ENCODE measurements at places on chromosomes 13 and 19.
A peak's percentile ranks its signal among the peaks of the same experiment; 100 is the strongest.

DNA sequence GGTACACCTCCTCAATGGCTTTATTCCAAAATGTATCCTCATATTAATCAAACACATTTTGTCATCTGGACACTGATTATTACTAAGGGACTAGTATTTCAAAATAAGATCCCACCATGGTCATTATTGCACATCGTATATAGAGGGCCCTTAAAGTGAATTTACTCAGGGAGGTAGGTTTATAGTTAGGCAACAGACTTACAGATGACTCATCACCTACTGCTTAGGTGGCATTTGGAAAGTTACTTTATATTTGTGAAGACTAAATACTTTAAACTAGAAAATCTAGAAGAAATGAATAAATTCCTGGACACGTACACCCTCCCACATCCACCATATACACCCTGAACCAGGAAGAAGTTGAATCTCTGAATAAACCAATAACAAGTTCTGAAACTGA lies 353.0 kb downstream of the KCTD12 start:
- no peak for DNase-seq

DNA sequence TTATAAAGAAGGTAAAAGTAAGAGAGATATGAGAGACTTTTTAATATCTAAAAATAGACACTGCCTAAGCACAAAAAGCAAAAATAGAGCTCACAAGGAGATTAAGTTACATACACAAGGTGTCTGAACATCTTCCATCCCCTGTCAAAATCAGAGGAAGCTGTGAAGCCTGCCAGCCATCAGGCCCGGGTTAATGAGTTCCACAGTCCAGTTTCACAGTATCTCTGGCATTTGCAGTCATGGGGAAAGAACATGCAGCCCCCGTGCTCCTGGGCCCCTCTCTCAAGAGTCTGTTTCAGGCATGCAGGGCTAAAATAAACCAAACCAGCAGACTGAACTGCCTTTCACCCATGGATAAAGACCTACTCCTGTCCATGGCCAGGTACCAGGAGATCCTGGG lies 79.2 kb downstream of the TBC1D4 start:
- DNase-seq = no peak

- DNase-seq = no peak
Observed at GRCh38 chr19:18802354-18802753, 11.2 kb upstream of the COMP start.

DNA sequence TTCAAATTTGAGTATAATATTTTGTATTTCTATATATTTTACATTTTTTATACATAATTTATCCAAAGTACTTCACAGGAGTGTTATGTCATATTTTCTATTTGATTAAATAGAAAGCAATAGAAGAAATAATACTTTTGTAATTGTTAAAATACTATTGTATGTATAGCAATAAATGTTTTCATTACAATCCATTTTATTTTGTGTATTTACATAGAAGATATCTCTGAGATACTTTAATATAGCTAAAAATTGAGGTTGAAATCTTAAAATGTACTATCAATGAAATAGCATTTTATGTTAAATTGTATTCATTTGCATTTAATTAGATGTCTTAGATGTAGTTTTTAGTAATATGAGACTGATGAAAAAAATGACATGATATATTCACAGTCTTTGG lies 1109.6 kb upstream of the MIR17HG start:
- no peak for DNase-seq

- DNase-seq = no peak
Observed at GRCh38 chr13:59471106-59471505, 692.6 kb downstream of the DIAPH3 start.

DNA sequence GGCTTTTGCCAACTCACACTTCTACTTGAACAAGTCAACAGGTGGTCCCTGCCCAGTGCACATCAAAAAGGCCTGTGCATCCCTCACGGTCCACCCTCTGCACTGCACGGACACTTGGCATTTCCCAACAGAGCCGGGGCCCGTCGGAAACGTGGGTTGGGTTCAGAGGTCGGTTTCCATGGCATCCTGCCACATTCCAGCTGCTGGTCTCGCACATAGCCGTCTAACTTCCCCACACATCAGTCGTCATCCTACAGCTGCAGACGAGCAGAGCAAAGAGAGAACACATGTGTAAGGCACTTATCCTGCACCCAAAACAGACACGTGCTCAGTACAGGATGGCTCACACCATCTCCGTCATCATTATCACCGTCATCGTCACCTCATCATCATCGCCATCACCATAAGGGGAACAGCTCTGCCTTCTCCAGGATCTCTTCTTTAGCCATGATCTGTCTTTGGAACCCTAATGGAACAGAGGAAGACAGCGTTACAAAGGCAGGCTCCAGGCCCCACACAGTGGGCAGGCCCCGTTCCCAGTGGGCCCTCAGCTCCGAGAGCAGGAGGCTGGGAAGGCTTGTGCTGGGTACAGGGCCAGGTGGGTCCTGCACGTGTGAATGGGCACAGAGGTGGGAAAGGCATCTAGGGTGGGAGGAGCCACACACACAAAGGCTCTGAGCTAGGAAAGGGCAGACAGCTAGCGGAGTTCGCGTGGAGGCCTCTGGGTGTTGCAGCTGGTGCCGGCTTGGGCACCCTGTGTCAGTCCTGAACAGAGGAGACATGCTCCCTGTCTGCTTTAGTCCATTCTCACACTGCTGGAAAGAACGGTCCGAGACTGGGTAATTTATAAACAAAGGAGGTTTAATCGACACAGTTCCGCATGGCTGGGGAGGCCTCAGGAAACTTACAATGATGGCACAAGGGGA lies 170.8 kb upstream of the SOX1 start:
- no peak for DNase-seq

GRCh38 chr19:23771316-23771715 lies 12.6 kb upstream of the ZNF681 start:
- no peak for DNase-seq

- no peak for DNase-seq
Observed at GRCh38 chr19:55146078-55146704, 2.8 kb downstream of the TNNT1 start.

GRCh38 chr13:41603917-41604316 lies 146.6 kb downstream of the RGCC start:
- DNase-seq = no peak

DNA sequence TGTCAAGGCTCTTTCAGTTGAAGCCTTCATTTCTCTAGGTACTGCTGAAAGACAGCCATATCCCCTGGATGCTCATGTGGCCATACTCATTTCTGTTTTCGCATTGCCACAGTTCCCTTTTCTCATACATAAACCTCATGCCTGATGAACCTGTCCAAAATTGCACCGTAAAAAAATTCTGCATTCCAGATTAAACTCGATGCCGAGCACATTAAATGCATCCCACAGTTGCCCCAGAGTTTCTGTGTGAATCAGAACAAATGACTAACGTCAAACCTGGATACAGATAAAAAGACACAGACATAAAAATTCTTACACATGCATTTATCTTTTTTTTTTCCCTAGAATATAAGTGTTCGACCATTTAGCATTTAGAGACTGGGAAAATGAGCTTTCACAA lies 288.2 kb downstream of the COG6 start:
- no peak for DNase-seq

GRCh38 chr13:98657506-98658085 lies 80.7 kb upstream of the STK24 start:
- DNase-seq = no peak

- DNase-seq = no peak
Observed at GRCh38 chr13:40812724-40813445, 23.5 kb downstream of the SLC25A15 start.

DNA sequence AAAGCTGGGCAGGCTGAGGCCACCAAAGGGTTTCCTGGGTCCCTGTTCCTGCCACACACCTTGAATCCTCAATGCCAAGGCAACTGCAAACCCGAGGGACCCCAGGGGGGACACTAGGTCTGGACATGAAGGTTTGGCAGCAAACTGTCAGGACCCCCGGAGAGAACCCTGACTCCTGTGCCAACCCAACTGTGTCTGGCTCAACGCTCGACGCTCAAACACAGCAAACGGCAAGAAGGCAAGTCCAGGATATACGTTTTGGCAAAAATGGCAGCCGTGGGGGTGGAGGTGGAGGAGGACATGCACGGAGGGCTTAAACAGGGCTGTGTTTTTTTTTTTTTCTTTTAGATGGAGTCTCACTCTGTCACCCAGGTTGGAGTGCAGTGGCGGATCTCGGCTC lies 73.0 kb downstream of the GADD45B start:
- DNase-seq = no peak

DNA sequence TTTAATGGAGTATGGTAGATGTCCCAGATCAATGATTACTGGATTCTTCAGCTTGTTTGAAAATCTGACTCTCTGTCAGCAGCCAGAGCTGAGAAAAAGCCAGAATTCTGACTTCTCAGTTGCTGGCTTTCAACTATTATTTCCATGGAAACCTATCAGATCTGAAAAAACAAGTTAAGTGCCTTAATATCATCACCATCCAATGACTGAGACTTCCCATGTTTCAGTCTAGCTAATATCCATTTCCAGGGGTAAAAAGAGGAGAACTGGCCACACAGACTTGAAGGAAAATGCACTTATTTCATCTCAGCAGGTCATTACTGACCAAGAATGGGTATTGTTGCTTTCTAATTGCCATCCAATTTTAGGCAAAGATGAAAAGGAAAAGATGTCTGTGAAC lies 75.2 kb downstream of the TNFSF11 start:
- no peak for DNase-seq

DNA sequence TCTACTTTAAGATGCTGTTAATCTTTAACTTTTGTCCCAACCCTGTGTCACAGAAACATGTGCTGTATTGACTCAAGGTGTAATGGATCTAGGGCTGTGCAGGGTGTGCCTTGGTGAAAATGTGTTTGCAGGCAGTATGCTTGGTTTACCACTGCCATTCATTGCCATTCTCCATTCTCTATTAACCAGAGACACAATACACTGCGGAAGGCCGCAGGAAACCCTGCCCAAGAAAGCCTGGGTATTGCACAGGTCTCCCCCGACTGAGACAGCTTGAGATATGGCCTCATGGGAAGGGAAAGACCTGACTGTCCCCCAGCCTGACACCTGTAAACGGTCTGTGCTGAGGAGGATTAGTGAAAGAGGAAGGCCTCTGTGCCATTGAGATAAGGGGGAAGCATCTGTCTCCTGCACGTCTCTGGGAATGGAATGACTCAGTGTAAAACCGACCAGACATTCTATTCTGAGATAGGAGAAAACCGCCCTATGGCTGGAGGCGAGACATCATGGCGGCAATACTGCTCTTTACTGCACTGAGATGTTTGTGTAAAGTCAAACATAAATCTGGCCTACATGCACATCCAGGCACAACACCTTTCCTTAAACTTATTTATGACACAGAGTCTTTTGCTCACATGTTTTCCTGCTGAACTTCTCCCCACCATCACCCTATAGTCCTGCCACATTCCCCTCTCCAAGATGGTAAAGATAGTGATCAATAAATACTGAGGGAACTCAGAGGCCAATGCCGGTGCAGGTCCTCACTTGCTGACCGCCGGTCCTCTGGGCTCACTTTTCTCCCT lies 13.1 kb upstream of the ZNF888 start:
- DNase-seq = no peak

- DNase-seq = no peak
Observed at GRCh38 chr13:50685491-50685890, 158.0 kb downstream of the DLEU7 start.

GRCh38 chr13:43574605-43575004 lies 212.2 kb downstream of the ENOX1 start:
- DNase-seq = no peak

- no peak for DNase-seq
Observed at GRCh38 chr13:98171900-98172589, 5.0 kb downstream of the RNF113B start.

GRCh38 chr19:21590867-21591266 lies 85.5 kb downstream of the ZNF429 start:
- DNase-seq = no peak

GRCh38 chr13:24035411-24035810 lies 125.1 kb upstream of the SPATA13 start:
- DNase-seq = no peak

GRCh38 chr19:43331435-43332010 lies 22.0 kb upstream of the CD177 start:
- DNase-seq = no peak

- no peak for DNase-seq
Observed at GRCh38 chr19:16897856-16898161, 9.0 kb downstream of the F2RL3 start.

- DNase-seq = no peak
Observed at GRCh38 chr19:41478875-41479756, 36.2 kb downstream of the ERICH4 start.

DNA sequence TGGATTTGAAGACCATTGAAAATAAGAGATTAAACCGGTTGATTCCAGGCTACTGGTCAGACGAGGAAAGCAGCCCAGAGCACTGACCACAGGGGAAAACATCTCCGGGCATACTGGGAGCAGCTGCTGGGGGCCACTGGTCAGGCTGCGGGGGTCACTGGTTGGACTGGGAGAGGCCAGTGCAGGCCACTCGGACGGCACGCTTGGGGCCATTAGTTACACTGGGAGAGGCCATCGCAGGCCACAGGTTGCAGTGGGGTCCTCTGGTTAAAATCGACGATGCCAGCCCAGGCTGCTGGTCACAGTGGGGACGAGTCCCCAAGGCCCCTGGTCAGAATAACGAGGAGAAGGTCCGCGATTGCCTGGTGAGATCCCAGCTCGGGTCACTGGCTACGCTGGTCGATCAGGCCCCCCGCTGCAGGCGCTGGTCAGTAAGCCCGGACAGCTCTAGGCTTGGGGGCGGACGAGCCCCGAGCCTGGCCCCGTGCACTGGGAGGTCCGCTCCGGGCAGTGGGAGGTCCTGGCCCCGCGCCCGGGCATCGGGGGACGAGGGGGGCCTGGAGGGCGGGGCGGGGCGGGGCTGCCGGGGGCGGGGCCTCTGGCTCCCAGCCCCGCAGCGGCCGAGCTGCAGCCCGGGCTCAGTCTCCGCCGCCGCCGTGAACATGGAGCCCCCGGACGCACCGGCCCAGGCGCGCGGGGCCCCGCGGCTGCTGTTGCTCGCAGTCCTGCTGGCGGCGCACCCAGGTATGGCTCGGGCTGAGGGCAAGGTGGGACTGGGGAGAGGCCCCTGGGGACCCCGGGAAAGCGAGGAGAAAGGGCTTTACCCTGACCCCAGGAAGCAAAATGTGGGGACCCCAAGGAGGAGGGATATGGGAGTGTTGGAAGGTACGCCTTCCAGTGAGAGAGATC lies at the start of gene BCAM:
TSS of gene BCAM (plus strand) at position 641 of the 909 bp plus-strand sequence. CDS start at position 663, 22 bp downstream.
- no peak for DNase-seq

- peak; percentile 37 for DNase-seq
Observed at GRCh38 chr19:4732680-4733114, 9.1 kb upstream of the DPP9 start.

DNA sequence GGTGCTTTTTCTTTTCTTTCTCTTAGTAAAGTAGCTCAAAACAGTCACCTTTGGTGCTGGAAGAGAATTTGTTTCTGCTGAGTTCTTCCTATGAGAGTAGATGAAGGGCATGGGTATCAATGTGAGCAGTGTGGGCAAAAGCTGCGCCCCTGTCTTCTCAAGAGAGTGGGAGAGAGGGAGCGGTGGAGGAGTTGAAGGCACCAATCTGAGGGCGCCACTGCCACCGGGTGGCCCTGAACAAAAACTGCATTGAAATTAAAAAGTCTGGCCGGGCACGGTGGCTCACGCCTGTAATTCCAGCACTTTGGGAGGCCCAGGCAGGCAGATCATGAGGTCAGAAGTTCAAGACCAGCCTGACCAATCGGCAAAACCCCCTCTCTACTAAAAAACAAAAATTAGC lies 28.7 kb upstream of the EPHX3 start:
- DNase-seq = no peak

GRCh38 chr13:68984688-68985319 lies 1122.8 kb upstream of the ATXN8OS start:
- no peak for DNase-seq

Data from stimulated activated CD8-positive, alpha-beta memory T cell treated with anti-CD3 and anti-CD28 coated beads, Interleukin-4, amount 100 ng/mL, for 1 hour (primary cell).